Kidney tubule cell (primary cell): ENCODE measurements at places on chromosomes 12 and 14.

- peak; percentile 51 for DNase-seq
These were observed 76.4 kb upstream of the DICER1 start for GRCh38 chr14:95233702-95234241.

DNA sequence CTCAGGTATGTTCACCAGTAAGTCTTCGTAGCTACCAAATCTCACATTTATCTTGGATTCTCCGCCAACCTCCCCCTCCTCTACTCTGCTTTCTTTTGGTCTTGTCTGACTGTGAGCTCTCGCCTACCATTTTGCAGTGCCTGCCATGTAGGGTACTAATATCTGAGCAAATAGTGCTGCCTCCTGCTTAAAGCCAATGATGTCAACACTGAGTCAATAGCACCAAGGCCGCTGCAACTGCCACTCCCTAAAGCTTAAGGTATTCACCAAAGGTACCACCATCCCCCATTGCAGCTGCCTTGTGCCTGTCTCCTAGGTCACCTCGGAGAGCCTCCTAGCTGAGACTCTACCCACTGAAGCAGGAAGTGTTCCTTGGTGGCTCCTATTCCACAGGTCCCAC lies 114.8 kb upstream of the FUT8 start:
- no peak for DNase-seq

- DNase-seq: no peak
These were observed 25.0 kb downstream of the MFAP5 start for GRCh38 chr12:8637666-8638065.

GRCh38 chr12:50050410-50051098 lies 6.8 kb upstream of the ASIC1 start:
- DNase-seq: no peak

DNA sequence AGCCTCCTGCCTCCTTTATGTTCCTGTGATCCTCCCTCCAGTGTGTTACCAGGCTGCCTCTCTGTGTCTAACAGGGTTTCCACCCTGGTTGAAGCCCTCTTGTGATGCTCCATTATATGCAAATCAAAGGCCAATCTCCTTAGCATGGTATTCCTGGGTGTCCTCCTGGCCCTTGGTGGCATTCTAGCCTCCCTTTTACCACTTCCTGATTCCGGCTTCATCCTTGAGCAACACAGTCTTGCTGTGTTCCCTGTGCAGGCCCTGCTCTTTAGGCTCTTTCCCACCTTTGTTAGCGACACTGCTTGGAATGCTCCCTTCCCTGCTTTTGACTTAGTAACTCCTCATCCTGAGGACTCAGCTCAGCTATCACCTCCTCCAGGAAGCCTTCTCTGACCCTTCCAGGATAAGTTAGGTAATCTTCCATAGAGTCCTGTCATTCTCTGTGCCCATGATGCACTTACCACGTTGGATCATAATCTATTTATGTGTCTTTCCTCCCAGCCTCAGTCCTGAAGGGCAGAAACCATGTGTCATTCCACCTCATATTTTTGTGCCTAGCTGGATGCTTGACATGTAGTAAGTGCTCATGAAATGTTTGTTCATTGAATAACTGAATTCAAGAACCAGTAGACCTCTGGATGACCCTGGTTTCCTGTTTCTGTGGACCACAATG lies 37.3 kb downstream of the PRKCH start:
- DNase-seq: peak; percentile 40
